ENCODE measurements at places on chromosomes 16 and 17. TPM values are rescaled to one million over a fixed set of nuclear protein-coding genes. Genes with fewer than 3 reads are reported as not detected.

DNA sequence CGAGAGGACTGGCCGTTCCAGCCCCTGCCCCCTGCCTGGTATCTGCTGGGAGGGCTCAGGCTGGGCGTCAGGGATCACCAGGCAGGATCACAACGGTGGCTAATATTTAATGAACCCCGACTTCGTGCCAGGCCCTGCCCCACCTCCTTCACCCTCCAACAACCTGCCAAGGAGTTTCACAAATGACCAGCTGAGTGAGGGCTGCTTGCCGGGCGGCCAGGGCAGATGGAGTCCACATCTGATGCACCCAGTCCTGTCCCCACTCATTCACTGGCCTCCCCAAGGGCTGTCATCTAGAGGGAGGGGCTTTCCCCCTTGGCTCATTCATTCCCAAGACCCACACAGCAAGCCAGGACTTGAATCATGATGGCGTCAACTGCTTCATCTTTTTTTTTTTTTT, 17.5 kb downstream of the UBALD1 start:
- no peak for DNase-seq

DNA sequence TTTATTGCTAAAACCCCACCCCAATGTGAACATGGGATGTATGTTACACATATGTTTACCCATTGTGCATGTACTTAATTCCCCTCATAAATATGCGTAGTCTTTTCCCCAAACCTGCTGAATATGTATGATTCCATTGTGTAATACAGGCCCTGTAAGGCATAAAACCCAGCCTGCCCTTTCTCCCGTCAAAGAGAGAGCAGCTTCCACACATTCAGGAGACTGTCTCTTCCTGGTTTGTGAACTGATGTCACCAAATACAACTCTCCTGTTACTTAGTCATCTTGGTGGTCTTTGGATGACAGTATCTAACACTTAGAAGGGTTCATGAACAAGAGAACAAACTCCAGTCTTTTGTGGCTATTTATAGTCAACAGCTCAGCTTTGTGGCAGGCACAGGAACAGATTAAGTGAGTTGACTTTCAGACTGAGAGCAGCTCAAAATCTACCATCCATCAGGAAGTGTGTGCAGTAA, 24.7 kb upstream of the TMC7 start:
- no peak for DNase-seq

GRCh38 chr16:74226338-74226954, 70.2 kb upstream of the PSMD7 start:
- peak; percentile 82 for DNase-seq

- DNase-seq, result no peak
Measured at GRCh38 chr17:47949946-47950345, 7.7 kb downstream of the PRR15L start.

DNA sequence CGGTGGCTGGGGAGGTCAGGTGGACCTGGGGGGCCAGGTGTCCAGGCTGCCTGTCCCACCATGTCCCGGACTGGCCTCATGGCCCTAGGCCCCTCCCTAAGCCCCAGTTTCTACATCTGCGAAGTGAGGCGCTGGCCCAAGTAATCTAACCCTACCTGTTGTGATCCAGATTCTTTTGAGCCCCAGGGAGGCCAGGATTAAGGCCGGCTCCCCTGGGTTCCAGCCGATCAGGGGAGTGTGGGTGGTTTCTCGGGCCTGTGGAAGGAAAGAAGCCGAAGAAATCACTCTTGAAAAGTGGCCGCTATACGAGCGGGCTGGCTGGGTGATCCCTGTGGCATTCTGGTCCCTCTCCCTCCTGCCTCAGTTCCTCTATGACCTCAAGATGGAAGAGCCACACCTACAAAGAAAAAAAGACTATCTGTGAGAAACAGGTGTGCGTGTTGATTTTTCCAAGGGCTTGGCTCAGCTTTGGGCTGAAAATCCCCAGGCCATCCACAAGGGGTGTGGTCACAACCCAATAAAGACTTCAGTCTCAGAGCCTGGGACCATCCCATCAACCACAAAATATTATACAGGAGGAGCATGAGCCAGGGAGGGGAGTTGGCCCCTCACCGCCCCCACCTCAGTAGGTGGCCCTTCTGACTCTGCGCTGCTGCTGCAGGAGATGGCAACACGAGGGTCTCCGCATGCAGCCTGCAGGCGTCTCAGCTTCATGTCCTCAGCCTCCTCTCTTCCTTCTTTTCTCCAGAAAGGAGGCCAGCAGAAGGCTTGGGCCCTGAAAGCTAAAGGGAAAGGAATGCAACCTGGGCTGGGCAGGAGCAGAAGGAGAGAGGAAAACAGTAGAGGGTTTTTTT, 20.3 kb downstream of the GPR142 start:
- DNase-seq, result no peak

DNA sequence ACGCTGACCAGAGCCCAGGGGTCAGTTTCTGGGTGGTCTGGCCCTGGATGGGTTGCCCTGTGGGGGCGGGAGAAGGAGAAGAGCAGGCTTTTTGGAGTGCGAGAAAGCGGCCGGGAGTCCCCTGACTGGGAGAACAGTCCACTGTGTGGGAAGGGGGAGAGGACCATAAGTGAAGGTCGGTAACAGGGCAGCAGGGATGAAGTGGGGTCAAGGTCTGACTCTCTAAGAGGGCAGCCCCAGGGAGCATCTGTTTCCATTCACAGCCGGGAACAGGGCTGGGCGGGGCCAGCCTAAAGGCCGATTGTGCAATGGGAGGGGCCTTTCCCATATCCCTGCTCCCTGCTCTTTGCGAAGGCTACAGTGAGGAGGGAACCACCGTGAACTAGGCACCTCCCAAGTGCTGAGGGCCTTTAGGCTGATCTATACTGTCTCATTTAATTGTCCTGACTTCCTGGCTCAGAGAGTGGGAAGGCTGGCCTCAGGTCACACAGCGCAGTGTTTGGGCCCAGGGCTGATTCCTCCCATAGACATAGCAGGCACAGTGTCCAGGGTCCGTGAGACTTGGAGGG, 10.4 kb upstream of the WFDC1 start:
- peak; percentile 77 for DNase-seq

DNA sequence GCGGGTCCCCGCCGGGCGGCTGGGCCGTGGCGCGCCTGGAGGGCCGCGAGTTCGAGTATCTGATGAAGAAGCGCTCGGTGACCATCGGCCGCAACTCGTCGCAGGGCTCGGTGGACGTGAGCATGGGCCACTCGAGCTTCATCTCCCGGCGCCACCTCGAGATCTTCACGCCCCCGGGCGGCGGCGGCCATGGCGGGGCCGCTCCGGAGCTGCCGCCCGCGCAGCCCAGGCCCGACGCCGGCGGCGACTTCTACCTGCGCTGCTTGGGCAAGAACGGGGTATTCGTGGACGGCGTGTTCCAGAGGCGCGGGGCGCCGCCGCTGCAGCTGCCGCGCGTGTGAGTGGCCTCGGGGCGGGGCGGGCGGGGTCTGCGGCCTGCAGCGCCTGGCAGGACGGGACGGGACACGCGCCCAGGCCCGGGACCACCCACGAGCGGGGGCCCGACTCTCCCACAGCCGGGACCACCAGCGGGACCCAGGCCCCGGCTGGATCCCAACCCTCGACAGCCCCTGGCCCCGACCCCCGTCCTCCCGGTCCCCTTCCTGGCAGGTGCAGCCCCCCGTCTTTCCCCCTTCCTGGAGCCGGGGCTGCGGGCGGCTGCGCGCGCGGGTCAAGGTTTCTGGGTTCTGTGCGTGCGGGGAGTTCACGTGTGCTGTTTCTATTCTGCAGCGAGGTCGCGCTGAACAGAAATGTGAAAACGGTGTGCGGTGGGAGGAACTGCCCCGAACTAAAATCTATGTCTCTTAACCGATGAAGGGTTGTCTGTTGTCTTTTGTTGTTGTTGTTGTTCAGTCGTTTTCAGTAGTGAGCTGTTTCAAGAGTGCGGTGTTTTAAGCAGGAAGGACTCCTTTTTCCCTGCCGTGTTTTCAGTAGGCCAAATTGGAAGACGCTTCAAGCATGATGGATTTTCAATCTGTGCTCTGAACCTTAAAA, 705 bp downstream of the FOXK2 start:
- peak; percentile 69 for DNase-seq

DNA sequence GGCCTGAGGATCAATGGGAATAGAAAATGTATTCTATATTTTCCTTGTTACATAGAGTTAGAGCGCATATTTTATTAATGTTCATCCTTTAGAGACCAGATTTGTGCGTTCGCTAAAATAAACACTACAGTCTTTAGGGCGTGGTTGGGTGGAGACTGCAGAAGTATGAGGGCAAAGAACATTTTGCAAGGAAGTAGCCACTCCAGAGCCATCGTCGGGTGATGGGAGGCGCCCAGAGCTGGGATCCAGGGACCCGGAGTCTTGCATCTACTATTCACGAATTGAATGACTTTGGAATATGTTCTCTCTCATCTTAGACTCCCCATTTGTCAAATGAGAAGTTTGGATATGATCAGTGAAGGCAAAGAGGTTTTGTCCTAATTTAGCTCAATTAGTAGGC, 154.2 kb upstream of the IRX6 start:
- DNase-seq, result no peak

GRCh38 chr17:80947200-80947940, 44.3 kb upstream of the CHMP6 start:
- DNase-seq, result no peak

- no peak for DNase-seq
Measured at GRCh38 chr17:4978726-4979125, 8.7 kb downstream of the CAMTA2 start.

GRCh38 chr16:75579281-75579834, 13.2 kb downstream of the GABARAPL2 start:
- DNase-seq, result no peak

DNA sequence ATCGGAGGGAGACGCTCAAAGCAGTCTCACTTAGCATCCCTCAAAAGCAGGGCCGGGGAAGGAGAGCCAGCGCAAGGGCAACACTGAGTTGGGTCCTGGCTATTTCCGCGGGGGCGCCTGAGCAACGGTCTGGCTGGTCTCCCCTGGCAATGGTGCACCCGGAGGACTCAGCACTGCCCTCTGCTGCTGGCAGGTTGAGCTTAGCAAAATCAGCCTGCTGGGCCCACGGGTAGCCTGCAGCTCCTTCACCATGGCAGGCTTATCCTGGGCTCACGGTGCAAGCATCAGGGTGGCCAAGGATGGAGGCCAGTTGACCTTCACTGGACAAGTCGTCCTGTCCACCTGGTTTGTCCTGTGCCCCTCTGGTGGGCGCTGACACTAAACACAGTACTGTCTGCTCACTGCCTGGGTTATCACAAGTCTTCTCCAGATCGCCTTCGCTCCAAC, 14.4 kb upstream of the ALDH3A1 start:
- peak; percentile 68 for DNase-seq

DNA sequence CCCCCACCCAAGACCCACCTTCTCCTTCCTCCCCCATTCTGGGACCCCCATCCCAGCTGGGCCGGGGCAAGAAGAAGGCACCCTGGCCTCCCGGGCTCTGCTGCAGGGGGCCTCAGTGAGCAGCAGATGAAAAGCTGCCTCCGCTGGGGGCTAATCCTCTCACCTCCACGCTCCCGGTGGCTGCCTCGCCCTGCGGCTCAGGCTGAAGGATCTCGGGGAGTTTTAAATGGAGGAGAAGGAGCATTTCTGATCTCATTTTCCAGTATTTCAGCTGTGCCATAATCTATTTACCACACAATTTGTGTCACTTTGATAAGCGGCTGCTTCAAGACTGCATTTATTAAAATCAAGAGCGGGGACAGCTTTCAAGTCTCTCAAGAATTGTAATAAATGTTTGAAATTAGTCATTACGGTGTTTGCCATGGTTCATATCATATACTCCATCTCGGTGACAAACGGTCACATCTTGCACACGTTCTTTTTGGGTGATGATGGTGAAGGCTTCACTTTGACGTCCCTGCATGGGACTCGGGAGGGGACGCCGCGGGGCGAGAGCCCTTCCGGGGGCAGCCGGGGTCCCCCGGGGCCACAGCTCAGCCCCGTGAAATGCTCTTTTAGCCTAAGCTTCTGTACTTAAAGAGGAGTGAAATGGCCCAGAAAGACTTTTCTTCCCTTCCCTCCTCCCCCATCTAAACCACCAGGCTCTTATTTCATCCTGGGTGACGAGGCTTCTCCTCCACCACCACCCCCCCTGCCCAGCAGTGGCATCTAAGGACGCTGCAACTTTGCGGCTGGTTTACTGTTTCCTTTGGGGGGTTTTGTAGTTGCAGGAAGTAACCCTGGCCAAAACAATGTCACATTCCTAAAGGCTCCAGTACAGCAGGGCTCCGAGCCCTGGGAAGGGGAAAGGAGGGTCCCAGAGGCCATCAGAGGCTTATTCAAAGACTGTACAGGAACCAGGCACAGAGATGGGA, 313.1 kb upstream of the TNRC6C start:
- peak; percentile 22 for DNase-seq

- DNase-seq, result no peak
Measured at GRCh38 chr16:68090533-68090932, 5.4 kb downstream of the NFATC3 start.

GRCh38 chr17:42694524-42694923, 12.2 kb downstream of the CNTNAP1 start:
- DNase-seq, result no peak

GRCh38 chr16:31354394-31355291, at the start of gene ITGAX:
TSS of gene ITGAX (plus strand) at chr16:31355176. CDS start at chr16:31355255, 79 bp downstream.
- peak; percentile 35 for DNase-seq

- DNase-seq, result peak; percentile 22
Measured at GRCh38 chr17:63138713-63139112, 172.7 kb downstream of the TANC2 start.

DNA sequence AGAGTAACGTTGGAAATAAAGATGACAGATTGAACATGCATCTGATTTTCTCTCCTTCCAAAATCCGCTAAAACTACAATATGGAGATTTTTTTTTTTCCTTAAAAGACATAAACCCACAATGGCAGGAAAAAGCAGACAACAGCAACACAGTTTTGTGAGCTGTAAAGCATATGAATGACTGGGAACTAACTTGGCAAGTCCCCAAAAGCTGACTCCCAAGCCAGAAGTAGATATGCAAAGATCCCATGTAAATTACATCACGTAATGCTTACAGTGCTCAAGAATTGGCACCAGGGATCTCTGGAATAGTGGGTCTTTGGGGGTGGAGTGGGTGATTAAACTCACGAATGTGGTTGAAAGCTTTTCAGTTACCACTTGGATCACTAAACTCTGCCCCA, 106.6 kb downstream of the ELAC2 start:
- DNase-seq, result no peak

DNA sequence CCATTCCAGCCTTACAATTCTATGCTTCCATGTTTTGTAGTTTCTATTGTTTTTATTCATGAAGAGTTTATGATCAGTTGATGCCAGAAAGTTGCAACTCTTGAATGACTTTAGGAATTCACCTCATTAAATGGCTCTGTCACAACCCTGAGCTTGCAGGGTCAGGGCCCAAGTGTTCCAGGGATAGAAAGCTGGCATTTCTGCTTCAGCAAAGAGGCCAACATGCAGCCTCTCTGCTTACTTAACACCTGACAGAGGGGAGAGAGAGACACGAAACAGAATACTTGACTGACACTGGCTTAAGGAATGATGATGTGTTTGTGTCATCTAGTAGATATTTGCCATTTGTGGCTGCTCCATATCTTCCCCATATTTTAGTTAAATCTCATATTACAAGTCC, 328.1 kb downstream of the CA10 start:
- DNase-seq, result no peak

GRCh38 chr17:75976175-75976848, 2.7 kb downstream of the ACOX1 start:
- DNase-seq, result no peak

The WNT3 gene
- polyA plus RNA-seq, result 3.4 TPM

The KRT36 gene
- polyA plus RNA-seq, result not detected

The SAMD14 gene
- 4.2 TPM for polyA plus RNA-seq

The RTN4RL1 gene
- polyA plus RNA-seq, result 1.4 TPM

The CYGB gene
- polyA plus RNA-seq, result 23.2 TPM

The RAB40C gene
- polyA plus RNA-seq, result 13.9 TPM

The TERB1 gene
- polyA plus RNA-seq, result not detected

The SSTR5 gene
- polyA plus RNA-seq, result not detected
